ENCODE measurements at places on chromosomes 13 and 19.

DNA sequence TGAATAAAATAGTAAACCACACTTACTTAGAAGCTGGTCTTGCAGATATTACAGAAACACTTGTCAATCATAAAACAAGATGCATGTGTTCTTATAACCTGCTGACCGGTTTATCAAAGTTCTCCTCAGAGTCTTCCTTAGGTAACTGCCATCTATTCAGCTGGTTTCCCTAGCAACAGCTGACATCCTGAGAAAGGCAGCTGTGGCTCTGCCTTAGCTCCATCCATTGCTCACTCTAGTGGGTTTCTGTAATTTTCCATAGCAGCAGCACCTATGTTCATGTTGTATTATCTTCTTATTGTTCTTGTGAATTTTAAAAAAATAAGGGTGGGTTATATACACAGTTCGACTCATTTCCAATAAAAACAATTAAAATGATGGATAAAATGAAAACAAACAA, 87.8 kb downstream of the RAP2A start:
- no peaks in the 10 kb centered on the region for H3K27me3 ChIP-seq
- no peak overlapping the region for H3K4me3 ChIP-seq
- no peak overlapping the region for H3K27ac ChIP-seq
- H3K4me1 ChIP-seq, result no peaks in the 10 kb centered on the region

GRCh38 chr13:42377640-42378382, 105.9 kb downstream of the AKAP11 start:
- H3K36me3 ChIP-seq, result no peaks in the 10 kb centered on the region
- H3K4me1 ChIP-seq, result peaks cover 48% of the 10 kb centered on the region
- peak overlapping the region; percentile 79 for H3K27ac ChIP-seq
- H3K4me3 ChIP-seq, result no peak overlapping the region
- no peaks in the 10 kb centered on the region for H3K27me3 ChIP-seq

DNA sequence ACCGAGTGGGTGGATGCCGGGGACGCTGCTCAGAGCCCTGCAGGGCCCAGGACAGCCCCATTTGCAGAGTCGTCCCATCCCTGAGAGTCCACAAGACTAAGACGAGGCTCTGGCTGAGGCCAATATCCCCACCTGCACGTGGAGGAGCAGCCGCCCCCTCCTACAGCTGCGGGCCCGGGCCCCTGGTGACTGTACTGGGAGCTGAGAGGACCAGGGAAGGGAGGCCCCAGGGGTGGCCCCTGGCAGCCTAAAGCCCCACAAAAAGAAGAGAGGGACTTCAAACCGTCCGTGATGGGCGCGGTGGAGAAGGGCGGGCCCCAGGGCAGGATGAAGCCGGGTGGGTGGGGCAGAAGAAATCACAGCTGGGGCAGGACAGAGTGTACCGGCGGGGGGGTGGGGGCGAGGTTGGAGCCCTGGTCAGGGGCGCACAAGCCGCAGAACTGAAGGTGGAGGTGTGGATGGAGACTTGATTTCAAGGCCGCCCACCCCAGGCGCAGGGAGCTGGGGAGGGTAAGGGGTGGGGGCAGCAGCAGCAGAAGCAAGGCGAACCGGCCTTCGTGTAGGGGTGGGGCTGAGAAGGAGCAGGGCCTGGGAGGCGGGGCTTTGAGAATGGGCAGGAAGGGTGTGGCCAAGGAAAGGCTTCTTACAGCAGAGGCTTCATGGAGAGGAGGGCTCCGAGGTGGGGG, 12.9 kb downstream of the CFD start:
- H3K4me1 ChIP-seq, result peaks cover 8% of the 10 kb centered on the region
- H3K27ac ChIP-seq, result peak overlapping the region; percentile 45
- no peaks in the 10 kb centered on the region for H3K36me3 ChIP-seq
- peak overlapping the region; percentile 45 for H3K4me3 ChIP-seq

DNA sequence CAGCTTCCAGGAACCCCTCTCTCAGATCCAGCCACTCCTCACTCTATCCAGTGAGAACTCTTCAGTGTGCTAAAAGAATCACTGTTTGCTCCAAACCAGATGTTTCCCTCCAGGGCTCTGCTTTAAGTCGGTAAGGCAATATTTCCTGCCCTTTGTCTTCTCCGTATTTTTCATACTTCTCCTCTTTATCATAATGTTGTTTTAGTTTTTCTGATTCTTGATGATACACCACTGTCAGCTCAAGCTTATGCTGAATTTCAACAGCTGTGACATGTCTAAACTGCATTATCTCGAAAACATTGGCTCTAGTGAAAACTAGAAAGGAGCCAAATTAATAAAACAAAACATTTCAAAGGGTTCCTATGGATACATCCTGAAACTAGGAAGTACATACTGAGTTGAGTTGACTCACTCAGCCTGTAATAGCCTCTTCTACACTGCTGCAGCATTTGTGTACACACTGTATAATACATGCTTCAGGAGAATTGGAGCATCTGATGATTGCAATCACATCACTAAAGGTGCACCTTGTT, 39.8 kb downstream of the GPR180 start:
- H3K4me3 ChIP-seq, result no peak overlapping the region
- no peaks in the 10 kb centered on the region for H3K27me3 ChIP-seq
- no peak for DNase-seq
- H3K4me1 ChIP-seq, result no peaks in the 10 kb centered on the region
